Dermis microvascular lymphatic vessel endothelial cell (primary cell): ENCODE measurements at places on chromosomes 7 and 10. TPM values are rescaled to one million over a fixed set of nuclear protein-coding genes. Genes with fewer than 3 reads are reported as not detected.

RUFY2 gene
- total RNA-seq, result 13.4 and 13.5 TPM in 2 replicates

TMEM196 gene
- total RNA-seq, result not detected in 2 replicates

EPO gene
- not detected in 2 replicates for total RNA-seq

GRCh38 chr10:97752956-97753355 is 16.0 kb downstream of the ZFYVE27 start:
- no peak for DNase-seq

GRCh38 chr10:68253346-68253745 is 21.4 kb upstream of the ATOH7 start:
- DNase-seq, result no peak

- DNase-seq, result no peak
Observed at GRCh38 chr10:126070476-126071215, 174.3 kb downstream of the FANK1 start.

DNA sequence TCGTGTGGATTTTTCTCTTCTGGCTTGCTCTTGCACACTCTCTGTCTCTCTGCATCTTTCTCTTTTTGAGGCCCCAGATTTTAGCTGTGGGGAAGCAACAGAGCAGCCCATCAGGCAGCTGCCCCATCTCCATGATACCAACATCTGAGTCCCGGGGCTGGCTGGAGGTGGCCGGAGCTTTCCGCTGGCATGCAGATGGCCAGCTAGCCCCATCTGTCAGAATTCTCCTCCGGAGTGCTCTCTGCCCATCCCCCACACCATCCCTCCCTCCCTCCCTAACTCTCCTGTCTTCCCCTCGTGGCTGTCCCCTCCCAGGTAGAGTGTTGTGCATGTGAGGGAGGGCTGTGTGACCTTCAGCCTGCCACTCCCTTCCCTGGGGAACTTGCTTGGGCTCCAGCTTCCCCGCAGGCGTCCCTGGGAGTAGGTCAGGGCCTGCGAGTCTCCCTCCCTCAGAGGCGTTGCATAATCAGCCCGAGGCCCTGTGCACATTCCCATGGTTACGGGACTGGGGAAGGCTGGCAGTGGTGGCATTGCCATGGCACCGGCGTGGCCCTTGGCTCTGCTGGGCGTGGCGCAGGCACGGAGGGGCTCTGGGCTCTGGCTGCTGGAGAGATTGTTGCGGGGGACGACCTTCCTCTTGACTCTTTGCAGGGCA is 24.7 kb downstream of the GHRHR start:
- DNase-seq, result no peak

DNA sequence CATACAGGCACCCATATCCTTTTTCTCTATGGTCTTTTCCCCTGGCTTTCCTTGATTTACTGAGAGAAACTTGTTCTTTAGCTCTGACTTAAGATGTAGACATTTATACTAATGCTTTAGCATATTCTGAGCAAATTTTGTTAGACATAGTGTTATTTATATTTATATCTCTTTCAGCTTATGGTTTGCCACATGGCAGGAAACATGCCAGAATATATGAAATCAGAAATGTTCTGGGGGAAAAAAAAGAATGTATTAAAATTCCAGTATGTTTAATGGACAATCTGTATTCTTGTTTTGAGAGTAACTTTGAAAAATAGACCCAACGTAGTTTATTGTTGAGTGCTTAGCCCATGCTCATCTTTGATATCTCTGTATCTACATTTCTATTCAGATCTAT is 10.1 kb upstream of the GGCT start:
- DNase-seq, result no peak
